Posterior vena cava (tissue), 2 donors: ENCODE measurements at places on chromosomes 3 and 15.

DNA sequence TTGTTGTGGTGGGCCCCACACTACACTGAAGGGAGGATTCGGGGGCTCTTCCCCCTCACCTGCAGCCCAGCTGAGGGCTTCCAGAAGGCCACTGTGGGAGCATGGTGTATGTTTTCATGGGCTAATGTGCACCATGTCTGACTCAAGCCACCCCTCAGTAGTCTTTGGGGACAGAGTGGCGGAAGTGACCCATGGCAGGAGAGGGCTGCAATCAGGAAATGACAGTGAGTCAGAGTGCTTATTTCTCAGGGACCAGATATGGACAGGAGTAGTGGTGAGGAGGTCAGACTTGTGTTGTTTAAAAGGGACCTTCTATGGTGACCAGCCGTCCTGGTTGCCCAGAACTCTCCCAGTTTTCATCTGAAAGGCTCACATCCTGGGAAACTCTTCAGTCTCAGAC, 32.8 kb upstream of the SLC9A9 start:
- no peak for DNase-seq

DNA sequence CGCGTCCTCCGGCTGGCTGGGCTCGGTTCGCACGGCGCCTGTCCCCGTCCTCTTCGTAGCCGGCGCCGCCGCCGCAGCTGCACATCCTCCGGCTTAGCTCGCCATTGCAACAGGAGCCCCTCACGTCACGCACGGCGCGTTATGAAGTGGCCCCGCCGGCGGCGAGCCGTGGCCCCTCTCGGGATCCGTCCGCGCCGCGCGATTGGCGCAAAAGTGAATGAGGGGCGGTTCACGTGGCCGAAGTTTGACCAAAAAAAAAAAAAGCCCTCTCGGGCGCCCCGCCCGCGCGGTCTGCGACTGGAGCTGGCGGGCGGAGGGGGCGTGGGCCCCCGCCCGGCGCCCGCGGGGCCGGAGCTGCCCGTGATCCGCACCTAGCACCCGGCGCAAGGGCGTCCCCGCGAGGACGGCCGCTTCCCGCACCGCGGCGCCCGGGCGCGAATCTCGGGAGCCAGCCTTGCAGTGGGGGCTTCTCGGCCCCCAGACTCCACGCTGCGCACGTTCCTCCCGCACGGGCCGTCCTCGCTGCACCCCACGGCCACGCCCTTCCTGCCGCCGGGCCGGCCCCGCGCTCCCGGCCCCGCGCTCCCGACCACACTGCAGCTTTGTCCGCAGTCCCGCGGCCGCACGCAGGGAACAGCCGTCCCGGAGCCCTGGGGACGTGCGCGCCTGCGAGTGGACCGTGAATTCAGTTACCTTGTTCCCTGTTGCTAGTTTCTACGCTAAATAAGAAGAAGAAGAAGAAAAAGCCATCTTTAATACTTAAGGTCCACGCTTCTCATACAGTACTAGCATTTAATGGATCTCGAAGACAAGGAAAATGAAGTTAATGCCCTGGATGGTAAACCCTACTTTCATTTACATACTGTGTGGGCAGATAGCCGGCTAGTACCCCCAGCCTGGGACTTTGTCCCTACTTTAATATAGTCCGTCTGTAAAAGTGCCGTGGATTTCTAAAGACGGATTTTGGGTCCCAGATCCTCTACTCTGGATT, at the start of gene CHSY1:
Gene CHSY1 (minus strand): TSS at position 219 of the 991 bp plus-strand sequence. CDS start 592 bp downstream, outside the sequence.
- DNase-seq = peak; percentile 98

GRCh38 chr3:189766416-189766815, 135.2 kb downstream of the TP63 start:
- no peak for DNase-seq

GRCh38 chr15:49438962-49439631, 16.1 kb downstream of the FGF7 start:
- DNase-seq = peak; percentile 64

GRCh38 chr3:37712918-37713817, 148.5 kb upstream of the CTDSPL start:
- DNase-seq = no peak

DNA sequence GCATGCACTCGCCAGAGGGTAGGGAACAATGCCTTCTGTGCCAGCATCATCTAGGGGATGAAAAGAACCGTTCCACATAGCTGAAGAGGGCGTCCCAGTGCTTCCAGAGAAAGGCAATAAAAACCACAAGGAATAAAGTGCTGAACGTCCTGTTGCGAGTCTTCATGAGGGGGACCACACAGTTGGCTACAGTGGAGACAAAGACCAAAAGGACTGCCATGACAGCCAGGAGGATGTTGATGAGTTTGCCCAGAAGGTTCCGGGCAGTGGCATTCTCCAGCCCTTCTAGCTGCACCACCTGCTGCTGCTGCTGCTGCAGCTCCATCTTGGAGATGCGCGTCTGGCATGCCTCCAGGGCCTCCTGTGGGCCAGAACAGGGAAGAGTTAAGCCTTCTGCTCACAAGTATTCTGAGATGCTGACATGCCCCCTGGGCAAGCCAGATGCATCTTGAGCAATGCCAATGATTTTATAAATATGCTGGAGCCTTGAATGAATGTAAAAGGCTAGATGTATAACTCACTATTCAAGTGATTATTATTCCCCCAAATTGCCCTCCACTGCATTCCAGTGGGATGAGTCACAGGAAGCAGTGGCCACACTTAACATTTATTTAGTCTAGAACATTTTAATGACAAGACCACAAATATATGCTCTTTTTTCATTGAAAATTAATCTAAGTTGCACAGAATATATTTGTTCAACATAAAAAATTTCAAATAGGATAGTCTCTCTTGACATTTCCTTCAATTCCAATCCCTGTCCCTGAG, 45.1 kb upstream of the PLXND1 start:
- no peak for DNase-seq

DNA sequence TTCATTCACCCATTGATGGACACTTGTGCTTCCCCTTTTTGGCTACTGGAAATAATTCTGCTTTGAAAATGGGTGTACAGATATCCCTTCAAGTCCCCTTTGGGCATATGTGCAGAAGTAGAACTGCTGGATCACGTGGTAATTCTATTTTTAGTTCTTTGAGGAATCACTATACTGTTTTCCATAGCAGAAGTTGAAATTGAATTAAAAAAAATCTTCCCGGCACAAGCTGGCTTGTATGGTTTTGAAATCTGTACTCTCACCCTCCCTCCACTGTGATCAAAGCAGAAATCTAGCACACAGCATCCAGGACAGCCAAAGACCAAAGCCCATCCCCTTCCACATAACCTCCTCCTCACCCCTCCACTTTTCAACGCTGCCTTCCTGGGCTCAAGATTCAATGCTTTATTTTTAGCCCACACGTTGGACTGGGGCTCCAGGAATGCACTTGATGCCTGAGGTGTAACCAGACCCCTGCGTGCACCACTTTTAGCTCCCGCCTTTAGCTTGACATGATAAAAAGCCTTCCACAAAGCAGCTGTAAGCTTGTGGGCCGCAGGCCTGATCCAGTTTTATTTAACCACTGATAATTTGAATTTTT, 29.9 kb downstream of the TMEM40 start:
- no peak for DNase-seq

- no peak for DNase-seq
Observed at GRCh38 chr3:197936819-197937384, 13.1 kb upstream of the RPL35A start.

- DNase-seq = no peak
Observed at GRCh38 chr3:73024836-73025235, 28.2 kb downstream of the PPP4R2 start.

GRCh38 chr15:51299187-51300015, 39.0 kb downstream of the CYP19A1 start:
- DNase-seq = no peak

DNA sequence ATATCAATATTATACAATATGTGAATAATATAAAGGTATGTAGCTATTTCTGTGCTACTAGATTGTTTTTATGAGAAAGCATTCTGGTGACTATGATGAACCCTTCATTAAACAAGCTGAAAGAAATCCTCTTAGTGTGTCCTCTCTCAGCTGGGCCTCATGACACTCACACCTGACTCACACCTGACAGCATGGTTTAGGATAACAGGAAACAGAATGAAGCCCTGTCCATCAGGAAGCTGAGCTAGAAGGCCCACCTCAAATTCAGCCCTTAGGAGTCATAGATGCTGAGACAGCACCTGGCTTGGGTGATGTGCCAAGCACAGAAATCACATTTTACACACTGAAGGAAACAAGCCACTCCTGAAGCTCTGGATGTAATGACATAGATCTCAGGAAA, 30.8 kb downstream of the CHCHD4 start:
- no peak for DNase-seq

DNA sequence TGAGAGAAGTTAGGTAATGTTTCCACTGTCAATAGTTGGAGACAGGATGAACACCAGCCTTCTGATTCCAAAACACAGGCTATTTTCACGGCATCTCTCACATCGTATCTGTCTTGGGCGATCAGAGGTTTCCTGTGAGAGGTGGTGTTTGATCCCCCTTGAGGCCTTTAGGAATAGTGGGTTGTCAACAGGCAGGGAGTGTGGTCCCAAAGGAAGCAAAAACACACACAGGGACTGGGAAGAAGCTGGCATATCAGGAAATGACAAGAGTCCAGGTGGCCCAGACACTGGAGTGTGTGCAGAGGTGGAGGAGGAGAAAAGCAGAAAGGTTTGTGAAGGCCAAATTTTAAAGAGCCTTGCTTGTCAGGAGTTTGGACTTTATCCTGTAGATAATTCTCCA, 6.6 kb upstream of the MAGEF1 start:
- no peak for DNase-seq

DNA sequence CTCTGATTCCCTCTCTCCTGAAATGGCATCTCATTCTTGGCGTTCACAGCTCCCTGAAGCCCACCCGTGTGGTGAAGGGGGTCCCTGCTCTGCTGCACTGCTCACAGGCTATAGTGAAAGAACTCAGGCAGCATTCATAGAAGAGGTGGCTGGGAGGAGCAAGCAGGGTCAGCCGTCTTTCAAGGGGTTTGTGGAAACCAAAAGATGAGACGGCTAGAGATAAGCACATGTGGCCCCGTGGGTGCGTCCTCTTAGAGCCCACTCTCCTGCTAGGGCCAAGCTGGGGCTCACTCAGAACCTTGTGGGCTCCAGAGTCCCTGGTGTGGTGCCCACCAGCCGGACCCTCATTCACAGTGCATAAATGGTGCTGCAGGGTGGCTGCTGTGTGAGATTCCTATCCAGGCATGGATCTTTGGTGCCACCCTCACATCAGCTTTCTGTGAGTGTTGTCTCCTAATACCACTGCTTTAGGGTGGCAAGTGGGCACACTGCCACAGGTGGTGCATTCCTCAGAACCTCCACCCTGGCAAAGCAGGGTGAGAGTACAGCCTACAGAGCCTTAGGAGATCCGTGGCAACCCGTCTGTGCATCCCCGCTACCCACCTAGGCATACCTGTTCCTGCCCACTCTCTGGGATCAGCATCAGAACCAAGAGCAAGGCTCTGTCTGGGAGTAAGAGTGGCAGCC, 11.2 kb upstream of the SEMA4B start:
- no peak for DNase-seq

GRCh38 chr3:14435175-14436014, 33.0 kb downstream of the SLC6A6 start:
- DNase-seq = no peak

GRCh38 chr15:92158426-92158825, 235.3 kb upstream of the ST8SIA2 start:
- no peak for DNase-seq

GRCh38 chr3:100209948-100210771, 50.6 kb upstream of the TBC1D23 start:
- DNase-seq = no peak

GRCh38 chr3:28018925-28019718, 222.3 kb upstream of the CMC1 start:
- DNase-seq = no peak

GRCh38 chr3:130644628-130645253, 101.9 kb downstream of the PIK3R4 start:
- DNase-seq = no peak

DNA sequence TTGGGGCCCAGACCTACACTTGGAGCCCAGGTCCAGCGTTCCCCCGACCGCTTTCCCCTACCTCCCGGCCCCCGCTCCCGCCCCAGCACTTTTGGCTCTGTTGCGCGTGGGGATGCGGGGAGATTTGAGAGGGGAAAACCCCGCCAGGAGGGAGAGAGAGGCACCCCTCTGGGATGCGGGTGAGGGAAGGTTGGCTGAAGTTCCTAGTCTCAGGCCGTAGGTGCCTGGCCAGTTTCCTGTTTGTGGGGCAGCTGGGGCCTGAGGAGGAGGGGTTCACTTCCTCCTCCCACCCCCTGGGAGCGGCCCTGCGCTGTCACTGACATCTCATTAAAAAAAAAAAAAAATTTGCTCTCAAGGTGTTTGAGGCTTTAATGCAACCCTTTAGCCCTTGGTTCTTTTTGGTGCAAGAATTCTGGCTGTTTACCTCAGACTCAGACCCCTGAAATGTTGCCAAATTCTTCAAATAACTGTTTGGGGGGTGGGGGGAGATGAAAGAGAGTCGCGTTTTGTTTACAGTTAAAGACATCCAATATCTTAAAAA, 2.6 kb downstream of the FAM43A start:
- DNase-seq = no peak

GRCh38 chr15:58479941-58480340, 48.1 kb downstream of the LIPC start:
- DNase-seq = no peak

- no peak for DNase-seq
Observed at GRCh38 chr3:47291158-47291753, 8.5 kb downstream of the KLHL18 start.

DNA sequence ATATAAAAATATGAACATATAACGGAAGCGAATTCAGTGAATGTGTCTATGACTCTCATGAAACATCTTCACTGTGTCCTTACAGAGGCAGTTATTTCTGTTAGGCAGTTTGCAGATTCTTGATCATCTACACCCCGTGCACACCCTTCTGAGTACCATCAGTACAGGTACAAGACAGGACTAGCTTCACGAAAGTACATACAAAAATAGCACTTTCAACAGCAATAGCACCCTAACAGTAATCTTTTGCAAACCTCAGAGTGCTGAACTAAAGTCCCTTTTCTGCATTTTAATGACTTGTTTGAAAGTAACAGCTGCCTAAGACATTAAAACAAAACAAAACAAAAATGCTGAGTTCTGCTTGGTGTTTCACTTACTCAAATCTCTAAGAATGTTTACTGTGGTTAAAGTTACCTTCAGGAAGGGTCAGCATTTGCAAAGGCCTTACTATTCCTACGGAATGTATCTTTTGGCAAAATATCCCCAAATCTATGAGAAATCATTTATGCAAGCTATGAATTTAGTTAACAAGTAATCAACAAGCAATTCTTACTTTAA, 104.1 kb downstream of the CNTN3 start:
- no peak for DNase-seq
